ENCODE measurements at places on chromosomes 3 and 15. TPM values are rescaled to one million over a fixed set of nuclear protein-coding genes. Genes with fewer than 3 reads are reported as not detected.
A peak's percentile ranks its signal among the peaks of the same experiment; 100 is the strongest.

- ATAC-seq = peak; percentile 62
Observed at GRCh38 chr3:194906970-194907629, 221.4 kb downstream of the FAM43A start.

DNA sequence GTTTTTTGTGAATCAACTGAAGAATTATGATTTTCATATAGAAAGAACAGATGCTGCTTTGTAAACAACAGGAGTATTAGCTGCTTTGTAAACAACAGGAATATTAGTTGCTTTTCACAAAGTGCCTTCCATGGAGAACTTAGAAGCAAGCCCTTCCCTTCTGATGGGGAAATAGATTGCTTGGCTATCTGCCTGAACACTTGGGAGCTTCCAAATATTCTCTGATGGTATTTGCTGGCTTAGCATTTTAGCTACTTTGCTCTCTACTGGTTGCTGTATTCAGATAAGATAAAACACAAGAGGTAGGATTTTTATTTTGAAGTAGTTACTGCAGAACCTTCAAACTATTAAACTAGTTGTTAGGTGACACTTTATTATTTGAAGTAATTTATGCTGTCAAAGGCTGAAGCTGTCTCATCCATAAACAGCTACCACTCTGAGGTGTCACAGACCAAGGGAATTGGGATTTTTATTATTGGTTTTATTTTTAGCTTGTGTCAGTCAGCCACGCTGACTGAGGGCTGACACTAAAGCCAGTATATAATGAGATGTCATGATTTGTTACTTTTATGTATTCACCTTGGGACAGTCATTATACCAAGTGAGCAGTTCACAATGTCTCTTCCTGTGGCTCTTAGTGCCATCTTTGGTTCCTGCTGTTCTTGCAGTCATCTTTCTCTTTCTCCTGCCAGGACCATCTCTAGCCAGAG is 50.0 kb downstream of the ZIC1 start:
- no peak for ATAC-seq

DNA sequence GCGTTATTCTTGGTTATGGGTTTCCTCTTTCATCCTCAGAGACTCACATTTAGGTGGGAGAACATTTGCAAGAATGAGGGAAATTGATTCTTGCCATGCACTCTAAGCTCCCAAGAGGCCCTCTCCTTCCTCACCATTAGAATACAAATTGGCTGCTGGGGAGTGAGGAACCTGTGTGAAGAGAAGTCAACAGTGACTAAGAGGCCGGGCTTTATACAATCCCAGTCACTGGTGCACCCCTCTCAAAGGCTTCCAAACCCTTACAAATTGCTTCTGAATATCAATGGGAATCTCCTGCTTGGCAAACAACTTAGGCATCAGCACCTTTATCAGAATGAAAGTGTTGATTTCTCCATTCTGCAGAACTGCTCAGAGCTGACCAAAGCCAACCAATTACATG is 16.5 kb upstream of the RGMA start:
- no peak for ATAC-seq

- no peak for ATAC-seq
Observed at GRCh38 chr15:36323615-36324014, 255.8 kb upstream of the CDIN1 start.

The TSPAN3 gene
- total RNA-seq = 27.6 TPM
